ENCODE measurements at places on chromosomes 7 and 10.

DNA sequence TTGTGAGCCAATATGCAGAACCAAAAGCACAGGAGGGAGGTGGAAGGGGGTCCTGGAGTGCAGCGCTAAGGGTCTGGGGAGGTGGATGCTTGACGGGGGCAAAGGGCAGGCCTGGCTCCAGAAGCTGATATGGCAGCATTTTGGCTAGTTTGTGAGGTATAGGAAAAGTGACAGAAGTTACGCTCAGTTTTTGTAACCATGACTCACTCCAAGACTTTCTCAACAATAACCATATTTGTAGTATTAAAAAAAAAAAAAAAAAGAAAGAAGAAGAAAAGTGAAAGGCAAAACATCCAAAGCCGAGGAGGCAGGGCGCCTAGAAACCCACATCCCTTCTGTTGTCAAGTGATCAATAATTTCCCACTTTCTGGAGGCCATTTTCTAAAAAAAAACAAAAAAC is 92.3 kb downstream of the RNF216 start:
- DNase-seq: peak; percentile 87

DNA sequence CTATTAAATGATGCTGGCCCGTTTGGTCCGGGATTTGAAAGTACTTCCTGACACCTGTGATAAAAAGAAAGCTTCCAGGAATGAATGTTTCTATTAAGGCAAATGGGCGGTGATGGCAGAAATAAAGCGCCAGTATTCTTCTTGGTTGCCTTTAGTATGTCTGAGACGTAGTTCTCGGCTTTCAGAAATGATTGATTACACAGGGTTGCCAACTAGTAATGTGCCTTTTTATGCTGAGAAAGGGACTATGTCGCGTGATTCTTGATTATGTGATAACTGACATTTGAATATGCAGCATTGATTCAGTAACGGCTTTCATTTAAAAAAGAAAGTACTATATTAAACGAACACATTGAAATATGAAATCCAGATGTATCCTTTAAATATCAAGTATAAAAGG is 13.9 kb downstream of the ZRANB1 start:
- DNase-seq: no peak

- no peak for DNase-seq
Measured at GRCh38 chr10:20489961-20490360, 407.1 kb downstream of the NEBL start.

GRCh38 chr7:110142939-110143526 is 947.9 kb upstream of the LRRN3 start:
- DNase-seq: no peak

- DNase-seq: no peak
Measured at GRCh38 chr10:73060738-73061635, 35.7 kb downstream of the P4HA1 start.

DNA sequence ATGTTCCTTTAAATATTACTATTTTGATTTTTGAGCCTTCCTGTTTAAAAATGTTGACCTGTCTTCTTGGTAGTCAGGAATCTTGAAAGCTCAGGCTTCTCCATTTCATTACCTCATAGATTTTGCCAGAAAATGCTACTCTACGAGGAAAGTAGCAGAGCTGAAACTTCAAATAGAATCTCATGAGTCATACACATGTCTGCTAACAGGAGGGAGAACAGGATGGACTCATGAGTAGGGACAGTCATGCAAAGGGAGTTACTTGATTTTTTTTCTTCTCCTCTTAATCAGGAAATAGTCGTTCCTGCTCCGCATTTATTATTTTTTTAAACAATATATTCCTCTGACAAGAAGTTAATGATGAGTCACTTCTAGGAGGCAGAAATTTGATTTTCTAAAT is 37.0 kb upstream of the MINDY3 start:
- no peak for DNase-seq

- peak; percentile 11 for DNase-seq
Measured at GRCh38 chr7:4951903-4952636, 6.9 kb downstream of the MMD2 start.

GRCh38 chr7:152355474-152356057 is 80.2 kb downstream of the KMT2C start:
- no peak for DNase-seq

DNA sequence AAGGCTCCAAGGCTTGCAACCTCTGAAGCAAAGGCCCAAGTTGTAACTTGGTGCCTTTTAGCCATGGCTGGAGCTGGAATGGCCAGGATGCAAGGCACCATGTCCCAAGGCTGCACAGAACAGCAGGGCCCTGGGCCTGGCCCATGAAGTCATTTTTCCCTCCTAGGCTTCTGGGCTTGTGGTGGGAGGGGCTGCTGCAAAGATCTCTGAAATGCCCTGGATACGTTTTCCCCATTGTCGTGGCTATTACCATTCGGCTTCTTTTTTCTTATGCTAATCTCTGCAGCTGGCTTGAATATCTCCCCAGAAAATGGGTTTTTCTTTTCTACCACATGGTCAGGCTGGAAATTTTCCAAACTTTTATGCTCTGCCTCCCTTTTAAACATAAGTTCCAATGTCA is 234.2 kb downstream of the CDK14 start:
- DNase-seq: no peak

DNA sequence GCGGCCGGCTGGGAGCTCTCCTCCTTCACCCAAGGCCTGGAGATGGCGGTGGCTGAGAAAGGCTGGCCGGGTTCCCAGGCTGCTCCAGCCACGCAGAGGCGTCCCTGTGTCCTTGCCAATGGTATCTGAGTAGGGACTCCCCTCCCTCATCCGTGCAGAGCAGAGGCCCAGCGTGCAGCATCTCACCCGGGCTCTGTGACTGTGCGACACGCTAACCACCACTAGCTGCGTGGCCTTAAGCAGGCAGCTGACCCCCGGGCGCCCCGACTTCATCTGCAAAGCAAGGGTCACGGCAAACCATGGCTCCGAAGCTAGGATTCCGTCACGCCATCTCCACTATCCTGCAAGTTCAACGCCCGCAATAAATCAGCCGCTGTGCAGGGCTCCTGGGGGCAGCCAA is 47.2 kb upstream of the TNRC18 start:
- no peak for DNase-seq

GRCh38 chr7:153061910-153062528 is 302.5 kb downstream of the ACTR3B start:
- DNase-seq: peak; percentile 22

GRCh38 chr7:34198231-34198641 is 292.9 kb downstream of the BMPER start:
- DNase-seq: no peak

GRCh38 chr7:99326408-99326782 is 697 bp downstream of the ARPC1A start:
- no peak for DNase-seq

DNA sequence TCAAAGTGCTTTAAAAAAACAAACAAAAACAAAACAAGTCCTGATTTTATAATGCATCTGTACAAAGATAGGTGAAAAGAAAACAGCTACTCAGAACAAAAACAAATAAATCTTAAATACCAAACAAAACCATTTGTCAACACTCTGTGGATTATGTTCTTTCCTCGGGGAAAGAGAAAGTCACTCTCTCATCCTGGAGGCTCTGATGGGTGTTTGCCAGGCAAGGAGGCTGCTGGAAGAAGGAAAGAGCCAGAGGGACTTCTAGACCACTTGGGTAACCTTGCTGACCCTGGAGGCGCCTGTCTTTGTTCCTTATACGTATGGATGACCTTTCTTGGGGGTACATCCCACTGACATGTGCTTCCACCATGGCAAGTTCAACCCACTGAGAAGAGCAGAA is 92.8 kb downstream of the ZRANB1 start:
- no peak for DNase-seq

DNA sequence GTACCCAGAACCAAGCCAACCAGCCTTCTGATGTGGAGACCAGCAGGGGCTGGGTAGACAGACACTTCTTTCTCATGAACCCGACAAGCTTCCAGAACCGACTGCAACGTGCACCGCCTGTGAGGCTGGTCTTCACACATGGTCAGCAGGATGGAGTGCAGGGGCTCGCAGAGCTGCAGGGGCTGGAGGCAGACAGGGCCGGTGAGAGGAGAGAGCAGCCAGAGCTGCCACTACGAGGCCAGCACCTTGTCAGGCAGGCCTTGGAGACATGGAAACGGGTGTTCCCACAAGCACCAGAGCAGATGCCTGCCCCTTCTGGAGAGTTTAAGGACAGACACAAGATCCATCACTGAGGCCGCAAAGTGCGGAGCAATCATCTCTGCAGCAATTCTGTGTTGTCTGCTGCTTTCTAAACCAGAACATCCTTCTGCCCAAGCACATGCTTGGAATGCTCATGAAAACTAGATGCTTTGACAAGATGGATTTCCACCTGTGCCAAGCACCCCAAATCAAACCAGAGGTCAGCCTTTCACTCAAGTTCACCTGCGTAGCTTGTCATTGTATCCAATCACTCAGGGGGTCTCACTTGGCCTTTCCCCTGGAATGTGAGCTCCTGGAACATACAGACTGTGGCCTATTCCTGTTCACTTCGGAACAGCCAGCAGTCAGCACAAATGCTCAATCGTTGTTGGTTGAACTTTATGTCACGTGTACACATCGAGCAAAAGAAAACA is 32.2 kb downstream of the FRMPD2 start:
- DNase-seq: no peak

DNA sequence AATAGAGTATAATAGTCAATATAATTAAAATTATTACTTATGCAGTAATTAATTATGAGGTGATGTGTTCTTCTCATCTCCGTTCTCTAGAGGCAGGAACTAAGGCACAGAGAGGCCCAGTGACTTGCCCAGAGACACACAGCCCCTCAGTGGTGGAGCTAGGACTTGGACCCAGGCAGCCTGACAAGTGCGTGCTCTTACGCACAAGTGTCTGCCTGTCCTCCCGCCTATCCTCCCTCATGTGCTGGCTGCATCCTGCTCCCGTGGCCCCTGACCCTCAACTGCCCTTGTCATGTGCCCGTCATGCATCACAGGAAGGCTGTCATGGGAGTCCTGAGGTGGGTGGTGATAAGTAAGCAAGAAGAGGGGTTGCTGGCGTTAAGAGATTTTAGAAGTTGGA is 14.3 kb downstream of the IL2RA start:
- no peak for DNase-seq

DNA sequence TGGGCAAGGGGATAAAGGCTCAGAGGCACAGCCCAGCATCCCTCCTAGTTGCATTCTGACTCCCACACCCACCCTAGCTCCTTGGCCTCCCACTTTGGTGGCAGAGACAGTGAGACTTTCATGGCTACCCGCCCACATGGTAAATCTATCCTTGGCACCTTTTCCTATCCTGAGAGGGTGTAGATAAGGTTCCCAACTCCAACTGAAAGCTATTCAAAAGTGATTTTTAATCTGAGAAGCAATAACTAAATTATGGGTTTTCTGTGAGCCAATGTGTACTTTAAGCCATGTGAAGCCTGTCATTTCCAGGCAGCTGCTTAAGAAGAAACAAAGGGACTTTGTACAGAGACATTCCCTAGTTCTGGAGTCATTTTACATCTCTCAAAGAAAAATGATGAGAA is 9.1 kb downstream of the LAMB1 start:
- DNase-seq: no peak

DNA sequence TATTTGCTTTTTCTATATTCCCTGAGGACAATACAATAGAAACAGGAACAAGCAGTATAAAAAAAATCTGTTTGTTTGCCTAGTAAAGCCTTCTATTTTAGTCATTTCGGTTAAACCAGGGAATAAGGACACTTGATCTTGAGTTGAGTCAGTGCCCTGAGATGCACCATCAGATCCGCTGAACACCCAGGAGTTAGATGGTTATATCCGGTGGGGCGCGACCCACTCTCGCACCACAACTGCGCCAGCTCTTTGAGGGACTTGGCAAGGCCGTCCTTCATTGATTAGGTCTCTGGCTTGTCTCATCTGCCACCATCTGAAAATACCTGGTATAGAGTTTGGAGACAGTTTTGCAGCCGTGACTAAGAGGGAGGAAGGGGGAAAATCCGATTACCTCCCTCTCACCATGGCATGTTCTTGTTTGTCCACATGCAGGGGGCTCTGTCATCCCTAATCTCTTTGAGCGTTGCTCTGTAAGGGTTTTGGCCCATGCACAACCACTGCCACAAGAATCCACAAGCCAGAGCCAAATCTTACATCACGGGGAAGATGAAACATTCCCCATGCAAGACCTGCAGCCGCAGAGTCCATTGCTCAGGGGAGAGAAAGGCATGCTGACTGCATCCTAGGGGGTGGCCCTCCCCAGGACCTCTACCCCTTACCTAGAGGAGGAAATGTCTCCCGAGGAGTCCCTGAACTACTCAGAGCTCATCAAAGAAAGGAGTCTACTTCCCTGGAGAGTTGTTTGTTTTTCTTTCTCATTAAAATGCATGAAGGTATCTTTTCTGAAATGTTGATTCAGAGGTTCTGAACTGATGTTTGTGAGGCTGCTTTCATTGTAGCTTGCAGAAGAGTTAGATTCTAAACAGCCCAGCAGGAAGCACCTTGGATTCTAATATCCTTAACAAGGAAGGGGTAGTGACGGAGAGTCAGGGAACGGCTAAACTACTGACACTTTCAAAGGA is 101.6 kb upstream of the FAM171A1 start:
- DNase-seq: no peak

GRCh38 chr7:8923164-8923806 is 489.9 kb downstream of the NXPH1 start:
- no peak for DNase-seq

- no peak for DNase-seq
Measured at GRCh38 chr10:110399965-110400933, 95.5 kb upstream of the SMNDC1 start.

GRCh38 chr7:147803151-147803550 is 787.4 kb upstream of the C7orf33 start:
- DNase-seq: no peak

DNA sequence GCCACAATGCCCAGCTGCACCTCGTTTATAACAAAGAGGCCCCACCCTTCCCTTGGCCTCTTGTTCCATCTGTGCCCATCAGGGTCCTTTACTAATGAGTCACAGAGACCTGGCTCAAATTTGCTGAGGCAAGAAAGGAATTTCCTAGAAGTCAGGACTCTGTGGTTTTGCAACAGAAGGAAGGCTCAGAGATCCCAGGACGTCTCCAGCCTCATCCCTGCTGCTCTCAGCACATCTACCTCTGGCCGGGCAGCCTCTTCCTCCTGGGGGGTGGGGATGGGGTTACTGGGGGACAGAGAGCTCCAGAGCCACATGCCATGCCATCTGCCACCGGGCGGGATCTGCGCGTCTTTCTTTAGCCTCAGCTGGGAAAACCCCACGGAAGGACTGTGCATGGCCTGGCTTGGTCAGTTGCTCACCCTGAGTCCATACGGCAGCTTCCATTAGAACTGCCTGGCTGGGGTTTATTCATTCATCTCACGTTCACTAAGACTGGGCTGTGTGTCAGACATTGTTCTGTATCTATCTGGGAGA is 41.9 kb upstream of the PSMG3 start:
- no peak for DNase-seq

All from activated CD8-positive, alpha-beta T cell treated with anti-CD3 and anti-CD28 coated beads for 36 hours (primary cell).